ENCODE measurements at places on chromosomes 13 and 19.

GRCh38 chr13:39600766-39601165 is 2.2 kb downstream of the LHFPL6 start:
- no peak for DNase-seq

DNA sequence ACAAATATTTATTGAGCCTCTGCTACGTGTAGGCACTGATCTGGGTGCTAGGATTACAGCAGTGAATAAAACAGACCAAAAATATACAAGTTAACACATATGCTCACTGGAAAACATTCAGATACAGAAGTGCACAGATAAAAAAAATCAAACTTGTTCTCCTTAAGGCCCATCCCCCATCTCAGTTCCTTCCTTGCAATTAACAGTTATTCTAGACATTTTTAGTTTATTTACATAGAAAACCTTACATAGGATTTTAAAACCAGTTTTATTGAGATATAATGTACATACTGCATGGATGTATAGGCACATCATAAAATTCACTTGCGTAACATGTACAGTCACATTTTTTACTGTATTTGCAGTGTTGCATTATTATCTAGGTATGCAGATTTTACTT is 36.5 kb upstream of the HMGB1 start:
- no peak for DNase-seq

DNA sequence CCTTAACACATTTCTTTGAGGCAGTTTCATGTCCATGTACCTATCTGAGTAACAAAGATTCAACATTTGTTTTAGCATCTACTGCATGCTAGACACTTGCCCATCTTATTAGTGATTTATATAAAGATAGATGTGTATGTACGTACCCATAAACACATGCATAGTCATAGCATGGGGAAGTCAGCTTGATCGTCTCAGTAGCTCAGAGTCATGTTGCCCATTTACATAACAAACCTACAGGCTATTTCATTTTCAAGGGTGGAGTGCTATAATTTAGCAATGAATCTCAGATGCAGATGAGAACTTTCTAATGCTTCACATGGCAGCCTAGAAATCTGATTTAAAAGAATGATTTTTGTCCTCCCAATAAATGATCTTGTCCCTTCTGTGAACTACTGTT is 23.5 kb downstream of the FLT1 start:
- no peak for DNase-seq

- DNase-seq: no peak
Measured at GRCh38 chr13:78652651-78653050, 6.3 kb downstream of the OBI1 start.

DNA sequence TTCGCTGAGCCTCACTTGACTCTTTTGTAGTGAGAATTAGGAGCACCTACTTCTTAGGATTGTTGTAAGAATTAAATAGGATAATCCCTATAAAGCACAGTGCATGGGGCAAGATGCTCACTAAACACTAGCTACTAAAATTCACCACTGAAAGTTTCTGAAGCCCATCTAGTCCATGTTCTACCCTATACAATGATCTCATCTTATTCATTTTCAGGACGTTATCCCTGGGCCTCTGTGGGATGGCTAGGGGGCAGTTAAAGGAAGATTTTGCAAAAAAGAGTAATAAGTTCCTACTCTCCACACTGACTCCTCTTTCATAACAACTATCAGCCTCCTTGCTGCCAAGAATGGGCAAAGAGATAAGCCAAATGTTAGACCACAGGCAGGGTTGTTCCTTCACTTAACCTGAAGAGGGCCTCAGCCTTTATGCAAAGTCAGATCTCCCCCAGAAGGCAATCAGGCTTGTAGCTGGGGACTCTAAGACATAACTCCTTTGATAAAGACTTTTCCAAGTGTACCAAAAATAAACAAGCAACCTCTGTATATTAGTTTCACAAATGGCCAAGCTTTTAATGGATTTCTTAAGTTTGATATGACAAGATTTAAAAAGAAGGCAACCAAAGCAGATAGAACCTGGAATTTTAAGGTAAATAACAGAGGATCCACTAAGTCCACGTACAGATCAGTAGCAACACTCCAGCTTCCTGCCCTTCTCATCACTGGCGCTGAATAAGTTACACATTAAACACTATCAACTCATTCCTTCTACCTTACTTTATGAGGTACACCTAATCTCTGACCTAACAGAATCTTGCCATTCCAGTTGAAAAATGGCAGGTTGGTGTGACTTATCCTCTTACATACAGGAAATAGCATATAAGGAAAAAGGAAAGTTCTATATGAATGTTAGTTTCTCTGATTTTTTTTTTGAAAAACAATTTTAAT is 44.4 kb downstream of the ELF1 start:
- DNase-seq: no peak

GRCh38 chr13:101447852-101448251 is 4.6 kb upstream of the ITGBL1 start:
- no peak for DNase-seq

DNA sequence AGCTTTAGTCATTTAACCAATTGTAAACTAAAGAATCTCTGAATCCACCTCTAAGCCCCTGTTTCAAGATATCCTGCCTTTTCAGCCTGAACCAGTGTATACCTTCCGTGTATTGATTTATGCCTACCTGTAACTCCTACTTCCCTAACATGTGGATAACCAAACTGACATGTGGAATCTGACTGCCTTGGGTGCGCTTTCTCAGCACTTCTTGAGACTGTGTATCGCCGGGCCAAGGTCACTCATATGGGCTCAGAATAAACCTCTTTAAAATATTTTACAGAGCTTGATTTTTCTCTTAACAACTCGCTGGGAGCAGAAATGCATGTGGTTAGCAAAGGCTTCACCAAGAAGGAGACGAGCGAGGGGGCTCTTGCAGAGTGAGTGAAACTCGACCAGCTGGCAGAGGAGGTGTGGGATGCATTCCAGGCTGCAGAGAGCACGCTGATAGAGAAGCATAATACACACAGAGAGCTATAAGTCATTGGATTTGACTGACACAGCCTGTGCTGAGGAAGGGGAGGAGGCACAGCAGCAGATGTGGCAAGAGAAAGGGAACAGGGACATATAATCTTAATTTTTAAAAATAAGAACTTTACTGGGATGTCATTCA is 268.2 kb upstream of the MAB21L1 start:
- no peak for DNase-seq

- no peak for DNase-seq
Measured at GRCh38 chr13:50485979-50486935, 357.2 kb downstream of the DLEU7 start.

GRCh38 chr19:13707915-13708314 is 56.4 kb upstream of the MRI1 start:
- no peak for DNase-seq

DNA sequence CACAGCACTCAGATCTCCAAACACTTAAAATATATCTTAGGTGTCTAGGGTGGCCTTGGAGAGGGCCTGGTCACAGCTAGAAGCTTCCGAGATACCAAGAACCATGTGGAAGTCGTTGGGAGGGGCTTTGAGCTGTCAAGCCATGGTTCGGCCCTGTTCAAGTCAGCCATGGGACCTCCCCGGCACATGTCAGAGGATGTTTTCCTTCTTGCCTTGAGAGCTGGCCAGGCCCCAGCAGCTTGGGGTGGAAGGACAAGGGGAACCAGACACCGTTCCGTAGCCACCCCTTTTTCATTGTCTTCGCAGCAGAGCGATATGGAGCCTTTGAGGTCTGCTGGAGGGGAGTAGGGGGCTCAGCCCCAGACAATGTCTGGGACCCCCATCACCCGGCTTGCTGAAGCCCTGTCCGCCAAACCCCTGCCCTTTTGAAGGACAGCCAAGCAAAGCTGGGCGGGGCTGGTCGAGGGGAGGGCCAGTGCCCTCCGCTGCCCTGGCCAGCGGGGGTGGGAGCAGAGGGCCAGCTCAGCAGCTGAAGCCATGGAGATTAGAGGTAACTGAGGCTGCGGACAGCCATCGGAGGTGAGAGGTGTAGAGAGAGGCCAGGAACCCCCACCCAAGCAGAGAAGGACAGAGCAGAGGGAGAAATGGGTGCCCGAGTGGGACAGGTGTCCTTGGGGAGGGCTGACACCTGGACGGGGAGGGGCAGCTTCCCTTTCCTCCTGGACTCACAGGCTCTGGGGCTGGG is 435 bp downstream of the KLK11 start:
- DNase-seq: no peak

DNA sequence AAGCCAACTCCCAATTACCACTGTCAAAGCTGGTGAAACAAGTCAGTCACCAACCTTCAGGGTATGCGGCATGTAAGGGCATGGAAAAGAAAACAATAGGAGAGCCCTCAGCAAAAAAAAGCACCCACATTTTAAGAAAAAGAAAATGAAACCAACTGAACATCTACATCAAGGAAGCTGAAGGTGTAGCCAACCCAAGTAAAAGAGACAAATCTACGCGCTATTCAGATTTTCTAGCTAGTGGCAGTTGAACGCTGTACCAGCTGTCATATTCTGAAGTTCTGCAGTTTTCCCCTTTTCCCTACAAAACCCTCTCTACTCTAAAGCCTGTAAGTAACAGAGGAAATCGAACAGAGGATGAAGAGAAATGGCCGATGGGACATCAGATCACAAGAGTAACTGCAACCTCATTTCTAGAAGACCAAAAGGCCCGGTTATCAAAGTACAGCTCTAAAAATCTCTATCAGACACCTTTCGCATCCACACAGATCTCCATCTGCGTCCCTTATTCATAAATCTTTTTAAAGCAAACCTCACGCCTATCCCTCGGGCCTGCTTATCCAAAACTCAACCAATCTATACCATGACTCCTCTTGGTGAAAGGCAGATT is 1.4 kb downstream of the MYCBP2 start:
- no peak for DNase-seq

DNA sequence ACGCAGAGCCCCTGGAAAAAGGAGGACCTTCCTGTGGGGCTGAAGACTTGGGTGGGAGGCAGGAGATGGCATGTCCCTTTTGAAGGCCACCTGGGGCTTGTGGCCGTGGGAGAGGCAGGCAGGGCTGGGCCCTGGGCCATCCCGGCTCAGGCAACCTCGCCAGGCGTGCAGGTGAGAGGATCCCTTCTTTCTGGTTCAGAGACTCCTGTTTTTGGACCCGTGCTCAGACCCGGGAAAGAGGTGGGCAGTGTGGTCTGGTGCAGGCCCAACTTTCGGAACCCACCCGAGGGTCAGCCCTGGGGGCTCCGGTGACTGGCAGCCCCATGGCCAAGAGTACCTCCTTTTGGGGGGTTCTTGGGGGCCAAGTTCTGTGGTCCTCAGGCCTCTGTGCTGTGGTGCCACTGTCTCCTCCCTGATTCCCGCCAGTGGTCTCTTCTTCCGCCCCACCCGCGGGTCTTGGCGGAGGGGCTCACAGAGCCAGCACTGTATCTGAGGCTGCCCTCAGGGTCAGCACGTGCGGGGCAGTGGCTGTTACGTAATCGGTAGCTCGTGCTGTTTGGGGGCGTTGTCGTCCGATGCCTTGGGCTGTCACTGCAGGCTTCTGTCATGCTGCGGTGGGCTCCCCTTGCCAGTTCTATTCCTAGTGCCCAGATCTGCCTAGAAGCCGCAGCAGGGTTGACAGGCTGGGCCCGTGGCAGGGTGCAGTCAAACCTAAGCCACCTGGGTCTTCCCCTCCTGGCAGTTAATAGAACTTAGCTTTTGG is 42.7 kb downstream of the KDM4B start:
- no peak for DNase-seq

DNA sequence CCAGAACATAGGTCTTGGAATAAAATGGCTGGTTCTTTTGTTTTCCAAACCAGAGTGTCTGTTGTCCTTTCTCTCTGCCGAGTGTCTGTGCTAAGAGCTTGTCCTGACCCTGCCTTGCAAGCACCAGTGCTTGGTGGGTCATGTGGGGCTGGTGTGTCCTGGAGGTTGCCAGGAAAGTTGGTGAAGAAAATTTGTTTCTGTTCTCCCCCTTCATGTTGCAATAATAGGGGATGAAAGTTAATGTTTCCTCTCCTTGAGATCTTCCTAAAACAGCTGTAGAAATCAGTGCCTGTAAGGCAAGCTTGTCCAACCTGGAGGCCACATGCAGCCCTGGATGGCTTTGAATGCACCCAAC is 2.7 kb downstream of the HAMP start:
- DNase-seq: no peak

DNA sequence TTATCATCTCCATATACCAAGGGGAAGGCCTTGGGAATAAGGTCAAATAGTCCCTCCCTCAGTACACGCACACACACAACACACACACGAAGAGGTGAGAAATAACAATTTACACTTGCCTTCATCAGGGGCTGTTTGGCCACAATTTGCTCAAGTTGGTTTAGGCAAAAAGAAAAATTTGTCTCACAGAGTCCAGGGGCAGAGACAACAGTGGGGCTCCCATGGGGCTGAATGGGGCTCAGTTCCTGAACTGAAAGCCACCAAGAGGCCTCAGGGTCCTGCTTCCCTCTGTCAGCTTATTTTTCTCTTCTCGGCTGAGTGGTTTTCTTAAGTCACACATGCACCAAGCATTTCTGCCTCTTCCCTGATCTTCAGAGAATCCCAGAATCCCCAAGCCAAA is 35.5 kb downstream of the PCDH8 start:
- DNase-seq: no peak

DNA sequence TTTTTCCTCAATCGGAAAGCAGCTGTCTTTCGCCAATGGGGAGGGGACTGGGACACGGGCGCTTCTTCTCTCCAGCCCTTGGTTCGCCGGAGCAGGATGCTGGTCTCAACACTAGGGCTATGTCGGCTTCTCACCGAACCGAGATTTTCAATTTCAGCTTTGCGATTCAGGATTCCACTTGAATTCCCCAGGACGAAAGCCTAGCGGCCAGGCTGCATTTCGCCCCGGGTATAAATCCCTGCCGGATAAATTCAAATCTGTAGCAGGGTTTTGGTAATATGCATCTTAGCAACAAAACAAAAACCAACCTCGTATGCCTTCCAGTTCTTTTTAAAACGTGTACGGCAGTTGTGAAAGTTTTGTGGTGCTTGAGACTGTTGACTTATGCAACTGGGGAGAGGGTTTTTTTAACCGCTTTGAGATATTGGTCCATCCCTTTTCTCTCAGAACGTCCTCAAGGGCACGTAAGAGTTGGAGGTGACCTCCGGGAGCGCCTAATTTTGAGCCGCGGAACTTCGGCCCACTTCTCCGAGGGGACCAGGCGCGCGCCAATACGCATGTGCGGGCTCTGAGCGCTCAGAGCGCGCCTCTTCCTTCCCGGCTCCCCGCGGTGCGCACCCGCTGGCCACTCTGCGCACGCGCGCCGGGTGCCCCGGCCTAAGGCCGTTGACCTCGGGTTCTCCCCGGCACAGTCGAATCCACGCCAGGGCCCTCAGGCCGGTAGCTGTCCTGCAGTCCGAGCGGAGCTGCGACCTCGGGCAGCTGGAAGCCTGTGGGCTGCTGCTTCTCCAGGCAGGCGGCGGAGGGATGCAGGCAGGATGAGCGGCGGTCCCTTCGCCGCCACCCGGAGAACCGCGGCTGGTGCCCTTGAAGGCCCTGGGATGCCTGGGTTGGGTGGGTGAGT is 7.6 kb downstream of the POU4F1 start:
- no peak for DNase-seq

- DNase-seq: no peak
Measured at GRCh38 chr19:10871711-10872545, 575 bp downstream of the CARM1 start.

DNA sequence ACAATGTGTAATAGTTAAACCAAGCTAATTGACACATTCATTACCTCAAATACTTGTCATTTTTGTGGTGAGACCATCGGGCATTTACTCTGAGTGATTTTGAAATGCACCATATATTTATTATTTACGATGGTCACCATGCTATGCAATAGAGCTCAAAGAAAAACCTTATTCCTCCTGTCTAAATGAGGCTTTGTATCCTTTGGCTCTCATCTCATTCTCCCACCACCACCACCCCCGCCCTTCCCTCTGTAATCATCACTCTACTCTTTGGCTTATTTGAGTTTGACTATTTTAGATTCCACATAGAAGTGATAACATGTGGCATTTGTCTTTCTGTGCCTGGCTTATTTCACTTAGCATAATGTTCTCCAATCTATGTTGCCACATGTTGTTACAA is 124.9 kb downstream of the CYSLTR2 start:
- DNase-seq: no peak

Data from T-helper 9 cell (primary cell).